Caco-2 (cell line): ENCODE measurements at places on chromosomes 13 and 19.
A peak's percentile ranks its signal among the peaks of the same experiment; 100 is the strongest.

DNA sequence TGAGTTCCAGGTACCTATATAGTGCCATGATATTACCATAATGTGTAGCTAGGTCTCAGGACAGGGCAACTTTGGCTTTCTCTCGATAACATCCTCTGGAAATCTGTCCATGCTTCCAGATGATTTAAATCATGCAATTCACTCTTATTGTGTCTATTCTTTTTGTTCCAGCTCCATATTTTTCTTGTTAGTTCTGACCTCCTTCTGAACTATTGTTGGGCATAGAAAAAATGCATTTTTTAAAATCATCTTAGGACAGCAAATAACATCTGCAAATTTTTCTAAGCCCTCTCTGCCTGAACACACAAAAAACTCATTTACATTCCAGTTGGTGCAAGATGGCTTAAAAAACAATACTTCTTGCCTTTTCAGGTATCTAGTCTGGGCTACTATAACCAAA is 1561.0 kb upstream of the MIR17HG start:
- DNase-seq = no peak

DNA sequence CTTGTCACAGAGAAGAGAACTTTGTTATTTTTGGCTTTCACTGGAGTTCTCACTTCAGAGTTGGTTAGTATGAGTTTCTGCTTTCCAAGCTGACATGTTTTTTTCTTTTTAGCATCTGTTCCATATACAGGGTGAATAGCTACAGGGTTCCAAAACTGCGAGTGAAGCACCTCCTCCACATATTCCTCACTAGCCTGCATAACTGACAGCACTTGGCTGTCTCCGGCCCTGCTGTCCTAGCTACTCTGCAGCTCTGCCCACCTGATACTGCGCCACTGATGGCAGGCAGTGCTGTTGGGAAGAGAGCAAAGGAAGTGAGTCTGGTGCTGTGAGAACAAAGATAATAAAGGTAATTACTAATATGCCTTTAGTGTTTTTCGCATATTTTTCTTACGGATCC is 6.8 kb downstream of the ATP8A2 start:
- no peak for DNase-seq

GRCh38 chr19:4847190-4847973 is 15.9 kb upstream of the TICAM1 start:
- no peak for DNase-seq

DNA sequence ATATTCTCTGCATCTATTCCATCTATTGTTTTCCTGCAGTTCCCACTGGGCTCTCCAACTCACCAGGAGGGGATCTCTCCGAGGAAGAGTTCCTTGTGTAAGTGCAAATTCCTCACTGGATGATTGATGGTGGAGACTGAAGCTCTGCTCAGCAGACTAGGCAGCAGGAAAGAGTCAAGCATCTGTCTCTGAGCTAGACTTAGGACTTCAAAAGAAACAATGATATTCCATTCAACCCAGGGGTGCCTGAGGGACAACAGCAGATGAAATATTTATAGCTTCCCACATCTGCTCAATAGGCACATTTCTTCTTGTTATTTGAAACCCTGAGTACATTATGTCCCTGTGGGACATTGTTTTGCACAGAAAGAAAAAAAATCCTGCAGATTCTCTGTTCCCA is at the start of the genes OR7A5 and OR7C1:
Gene OR7A5 (minus strand): TSS at position 175 of the 400 bp plus-strand sequence. CDS start 6,944 bp downstream, outside the sequence.
Gene OR7C1 (minus strand): TSS at position 175 of the 400 bp plus-strand sequence. CDS start 35,049 bp downstream, outside the sequence.
- no peak for DNase-seq

DNA sequence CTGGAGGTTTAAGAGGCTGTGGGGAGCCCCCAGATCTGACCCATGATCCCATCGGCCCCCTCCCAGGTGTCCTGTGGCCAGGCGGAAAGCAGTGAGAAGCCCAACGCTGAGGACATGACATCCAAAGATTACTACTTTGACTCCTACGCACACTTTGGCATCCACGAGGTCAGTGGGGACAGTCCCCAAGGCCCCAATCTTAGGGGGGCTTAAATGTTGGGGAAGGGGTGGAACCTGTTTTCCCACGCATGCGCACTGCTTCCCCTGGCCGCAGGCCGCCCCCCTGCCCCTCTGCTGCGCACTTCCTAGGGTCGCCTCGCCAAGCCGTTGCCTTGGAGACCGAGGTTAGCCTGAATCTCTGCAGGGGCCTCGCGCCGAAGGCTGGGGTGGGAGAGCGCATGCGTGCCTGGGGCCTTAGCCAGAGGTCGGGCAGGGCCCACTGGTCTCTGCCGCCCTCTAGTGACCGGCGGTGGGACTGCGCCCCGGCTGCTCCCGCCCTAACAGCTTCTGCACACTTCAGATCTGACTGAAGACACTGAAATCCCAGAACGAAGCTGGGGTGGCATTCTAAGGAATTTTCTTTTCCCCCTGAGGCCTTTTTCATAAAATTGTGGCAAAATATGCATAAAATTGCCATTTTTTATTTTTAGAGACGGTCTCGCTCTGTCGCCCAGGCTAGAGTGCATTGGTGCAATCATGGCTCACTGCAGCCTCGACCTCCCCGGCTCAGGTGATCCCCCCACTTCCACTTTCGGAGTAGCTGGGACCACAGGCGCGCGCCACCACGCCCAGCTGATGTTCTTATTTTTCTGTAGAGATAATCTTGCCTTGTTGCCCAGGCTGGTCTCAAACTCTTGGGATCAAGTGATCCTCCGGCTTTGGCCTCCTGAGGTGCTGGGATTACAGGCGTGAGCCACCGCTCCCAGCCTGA is 3.6 kb downstream of the PRMT1 start:
- peak; percentile 95 for DNase-seq

GRCh38 chr13:67726979-67727378 is 496.8 kb upstream of the PCDH9 start:
- no peak for DNase-seq
